ENCODE measurements at places on chromosomes 13 and 19. TPM values are rescaled to one million over a fixed set of nuclear protein-coding genes. Genes with fewer than 3 reads are reported as not detected.

DNA sequence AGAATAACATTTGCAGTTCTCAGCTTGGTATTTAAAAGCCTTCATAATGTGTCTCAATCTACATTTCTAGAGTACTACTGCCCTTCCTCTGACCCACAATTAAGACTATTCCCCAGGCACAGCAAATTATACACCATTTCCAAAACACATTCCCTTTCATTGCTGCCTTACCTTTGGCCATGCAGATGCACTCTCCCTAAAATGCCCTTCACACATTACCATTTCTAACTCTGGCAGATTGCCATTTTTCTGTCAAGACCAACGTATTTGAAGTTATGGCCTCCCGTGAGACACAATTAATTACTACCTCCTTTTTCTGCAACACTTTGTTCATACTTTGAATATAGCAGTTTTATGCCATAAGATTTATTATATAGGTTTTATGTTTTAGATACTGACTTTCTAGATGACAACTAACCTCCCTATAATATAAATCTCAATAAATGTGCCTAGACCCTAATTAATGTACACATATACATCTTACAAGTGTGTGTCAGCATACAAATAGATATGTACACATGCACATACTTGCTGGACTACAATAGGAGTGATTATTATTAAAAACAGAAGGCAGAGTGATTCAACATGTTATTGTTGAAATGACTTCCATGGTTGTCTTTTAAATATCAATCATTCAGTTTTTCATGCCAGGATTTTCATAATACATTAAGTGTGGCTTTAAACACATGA is 2902.5 kb downstream of the PCDH9 start:
- no peak for DNase-seq

Gene NTN5
- total RNA-seq, result 4.1 TPM

- no peak for DNase-seq
Observed at GRCh38 chr13:32495429-32495828, 43.2 kb downstream of the N4BP2L2 start.

DNA sequence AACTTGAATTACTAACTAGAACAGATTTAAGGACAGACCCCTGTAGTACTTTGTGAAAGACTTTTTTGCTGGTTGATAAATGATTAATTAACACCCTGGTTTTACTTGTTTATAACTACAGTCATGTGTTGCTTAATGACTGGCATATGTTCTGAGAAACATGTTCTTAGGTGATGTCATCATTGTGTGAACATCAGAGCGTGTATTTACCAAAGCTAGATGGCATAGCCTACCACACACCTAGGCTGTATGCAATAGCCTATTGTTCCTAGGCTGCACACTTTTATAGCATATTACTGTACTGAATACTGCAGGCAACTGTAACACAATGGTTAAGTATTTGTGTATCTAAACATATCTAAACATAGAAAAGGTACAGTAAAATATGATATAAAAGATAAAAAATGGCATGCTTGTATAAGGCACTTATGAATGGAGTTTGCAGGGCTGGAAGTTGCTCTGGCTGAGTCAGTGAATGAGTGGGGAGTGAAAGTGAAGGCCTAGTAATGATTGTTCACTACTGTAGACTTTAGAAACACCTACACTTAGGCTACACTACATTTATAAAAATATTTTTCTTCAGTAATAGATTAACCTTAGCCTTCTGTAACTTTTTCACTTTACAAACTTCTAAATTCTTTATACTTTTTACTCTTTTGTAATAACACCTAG is 260.3 kb downstream of the KCNRG start:
- DNase-seq, result no peak

- DNase-seq, result no peak
Observed at GRCh38 chr13:52921194-52921593, 72.8 kb upstream of the PCDH8 start.
